K562 (cell line): ENCODE measurements at places on chromosomes 4 and X. TPM values are rescaled to one million over a fixed set of nuclear protein-coding genes. Genes with fewer than 3 reads are reported as not detected.

The RAB39B gene
- total RNA-seq, result 0.07 and 0.09 TPM in 2 replicates

The SH3RF1 gene
- total RNA-seq, result 0.16 TPM in 2 replicates

The BEX3 gene
- 0.47 and 0.58 TPM in 2 replicates for total RNA-seq

- H3K4me1 ChIP-seq, result peaks cover 4% of the 10 kb centered on the region
- no peak for DNase-seq
- no peak overlapping the region for H3K4me3 ChIP-seq
- no peaks in the 10 kb centered on the region for H3K27me3 ChIP-seq
- no peaks in the 10 kb centered on the region for H3K36me3 ChIP-seq
- H3K27ac ChIP-seq, result peak overlapping the region; percentile 76
These were observed 89.9 kb downstream of the EFHC2 start for GRCh38 chrX:44253575-44253942.

DNA sequence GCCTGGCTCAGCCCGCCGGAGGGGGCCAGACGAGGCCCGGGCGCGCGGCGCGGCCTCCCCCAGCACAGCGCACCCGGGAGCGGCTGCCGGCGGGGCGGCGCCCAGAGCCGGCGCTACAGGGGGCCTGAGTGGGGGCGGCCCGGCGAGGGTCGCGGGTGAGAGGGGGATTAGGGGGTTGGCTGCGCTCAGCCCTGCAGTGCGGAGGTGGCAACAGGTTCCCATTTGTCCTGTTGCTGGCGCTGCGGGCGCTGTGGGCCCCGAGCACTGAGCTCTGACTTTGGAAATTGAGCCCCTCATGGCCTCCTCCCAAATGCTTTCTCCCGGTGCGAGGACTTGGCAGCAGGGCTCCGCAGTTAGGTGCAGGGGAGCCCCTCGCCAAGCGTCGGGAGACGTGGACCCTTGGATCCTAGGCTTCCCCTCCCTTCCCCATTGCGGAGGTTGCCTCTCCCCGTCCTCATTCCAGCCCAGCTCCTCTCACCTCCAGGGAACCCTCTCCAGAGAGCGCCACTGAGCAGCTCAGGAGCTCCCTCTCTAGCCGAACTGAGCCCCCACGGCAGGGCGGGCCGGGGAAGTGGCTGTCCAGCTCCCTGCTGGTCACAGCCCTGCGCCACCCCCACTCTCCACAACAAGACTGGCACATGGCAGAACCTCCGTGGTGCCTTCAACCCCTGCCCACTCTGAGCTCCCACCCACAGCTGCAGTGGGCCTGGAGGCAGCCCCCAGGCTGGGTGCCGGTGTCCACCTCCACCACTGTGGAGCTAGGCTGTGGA lies 2.5 kb upstream of the DUSP9 start:
- peaks cover 7% of the 10 kb centered on the region; the same call in 1 of the 3 replicates for H3K4me1 ChIP-seq
- no peak for DNase-seq
- peak overlapping the region; percentile 24 for H3K4me3 ChIP-seq
- no peak overlapping the region for H3K27ac ChIP-seq
- peaks cover 6% of the 10 kb centered on the region; the same call in 1 of the 2 replicates for H3K27me3 ChIP-seq

GRCh38 chr4:137956256-137956655 lies 285.9 kb downstream of the SLC7A11 start:
- no peaks in the 10 kb centered on the region for H3K27me3 ChIP-seq
- H3K27ac ChIP-seq, result no peak overlapping the region
- no peaks in the 10 kb centered on the region for H3K36me3 ChIP-seq
- H3K4me3 ChIP-seq, result no peak overlapping the region
- DNase-seq, result no peak
- H3K4me1 ChIP-seq, result no peaks in the 10 kb centered on the region

- no peaks in the 10 kb centered on the region for H3K27me3 ChIP-seq
- H3K36me3 ChIP-seq, result no peaks in the 10 kb centered on the region
- H3K27ac ChIP-seq, result no peak overlapping the region
These were observed 647.5 kb upstream of the TENM3 start for GRCh38 chr4:181595716-181596115.

- no peak for DNase-seq
- H3K36me3 ChIP-seq, result no peaks in the 10 kb centered on the region
- no peak overlapping the region for H3K27ac ChIP-seq
- no peaks in the 10 kb centered on the region for H3K4me1 ChIP-seq
These were observed 153.3 kb upstream of the TENT5D start for GRCh38 chrX:80266979-80267378.

DNA sequence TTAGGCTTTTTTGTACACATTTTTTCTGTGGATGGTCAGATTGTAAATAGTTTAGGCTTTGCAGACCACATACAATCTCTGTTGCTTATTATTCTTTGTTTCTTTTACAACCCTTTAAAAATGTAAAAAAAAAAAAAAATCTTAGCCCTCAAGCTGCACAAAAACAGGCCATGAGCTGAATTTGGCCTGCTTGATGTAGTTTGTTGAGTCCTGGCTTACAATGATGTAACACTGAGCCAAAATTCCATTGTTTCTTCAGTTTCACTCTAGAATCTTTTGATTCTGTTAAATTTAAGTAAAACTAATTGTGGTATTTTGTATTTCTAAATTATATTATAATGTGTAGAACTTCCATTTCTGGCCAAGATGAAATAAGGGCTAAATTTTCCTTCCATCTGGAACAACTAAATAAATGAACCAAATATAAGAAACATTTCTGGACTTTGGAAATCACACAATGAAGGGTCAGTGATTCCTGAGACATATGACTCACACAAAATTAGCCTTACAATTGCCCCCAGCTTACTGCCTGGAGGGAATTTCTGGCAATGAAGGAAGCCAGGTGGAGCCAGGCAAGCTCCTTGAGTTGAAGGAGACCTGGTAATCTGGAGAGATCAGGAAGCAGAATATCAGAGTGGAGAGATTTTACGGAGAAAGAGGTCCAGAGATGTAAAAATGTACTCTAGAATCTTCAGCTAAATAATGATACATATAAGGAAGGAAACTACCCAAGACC lies 29.8 kb downstream of the IQCM start:
- no peaks in the 10 kb centered on the region for H3K4me1 ChIP-seq
- no peak overlapping the region for H3K27ac ChIP-seq
- H3K27me3 ChIP-seq, result no peaks in the 10 kb centered on the region
- no peak for DNase-seq
- no peak overlapping the region for H3K4me3 ChIP-seq

GRCh38 chrX:119071381-119071780 lies 1.4 kb upstream of the CT47C1 start:
- DNase-seq, result no peak
- H3K27me3 ChIP-seq, result peaks cover 21% of the 10 kb centered on the region
- H3K36me3 ChIP-seq, result no peaks in the 10 kb centered on the region

GRCh38 chr4:85086721-85087120 lies 120.2 kb upstream of the WDFY3 start:
- H3K27ac ChIP-seq, result no peak overlapping the region
- H3K36me3 ChIP-seq, result no peaks in the 10 kb centered on the region
- no peak overlapping the region for H3K4me3 ChIP-seq
- no peak for DNase-seq
- H3K4me1 ChIP-seq, result no peaks in the 10 kb centered on the region

GRCh38 chr4:153539422-153539821 lies 73.3 kb downstream of the TMEM131L start:
- H3K4me1 ChIP-seq, result peaks cover 9% of the 10 kb centered on the region; the same call in 1 of the 2 replicates
- no peak overlapping the region for H3K27ac ChIP-seq
- no peaks in the 10 kb centered on the region; the same call in none of the 3 replicates for H3K36me3 ChIP-seq
- no peak overlapping the region for H3K4me3 ChIP-seq
